GM18507 (cell line): ENCODE measurements at places on chromosomes 1 and 21.
A peak's percentile ranks its signal among the peaks of the same experiment; 100 is the strongest.

GRCh38 chr21:26842974-26843932 is 2.0 kb downstream of the ADAMTS1 start:
- no peak for DNase-seq

- no peak for DNase-seq
These were observed 271.2 kb downstream of the MATN1 start for GRCh38 chr1:30452170-30452569.

DNA sequence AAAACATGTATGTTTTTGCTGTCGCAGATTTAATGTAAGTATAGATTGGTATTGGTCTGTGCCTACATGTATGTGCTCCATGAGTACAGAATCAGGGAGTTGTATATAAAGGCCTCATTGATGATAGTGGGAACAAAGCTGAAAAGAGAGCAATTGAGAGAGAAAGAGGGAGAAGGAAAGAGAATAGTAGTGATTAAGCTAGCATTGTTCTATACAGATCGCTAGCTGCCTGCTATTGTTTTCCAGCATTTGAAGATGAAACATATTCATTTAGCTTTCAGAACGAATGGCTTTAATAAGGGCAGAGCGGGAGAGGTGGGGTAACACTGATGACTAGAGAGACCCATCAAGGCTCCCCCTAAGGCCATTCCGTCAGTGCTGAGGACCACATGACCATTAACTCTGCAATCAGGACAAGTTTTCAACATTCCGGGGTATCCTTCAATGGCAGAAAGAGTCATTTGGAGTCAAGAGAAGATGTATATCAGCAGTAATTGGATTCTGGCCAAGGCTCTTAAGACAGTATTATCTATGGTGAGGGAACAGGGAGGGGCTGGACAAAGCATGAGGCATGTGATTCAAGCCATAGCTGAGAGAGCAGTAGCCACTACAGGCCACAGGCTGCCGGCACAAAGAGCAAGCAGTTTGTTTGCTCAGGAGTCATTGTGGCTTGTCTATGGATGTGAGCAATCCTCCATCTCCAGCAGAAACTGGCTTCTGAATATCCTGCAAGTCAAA is 176.5 kb downstream of the PBX1 start:
- no peak for DNase-seq

- DNase-seq, result no peak
These were observed 56.0 kb upstream of the ADARB1 start for GRCh38 chr21:45018131-45019075.

GRCh38 chr1:239909898-239910297 is 181.8 kb upstream of the FMN2 start:
- no peak for DNase-seq

- DNase-seq, result no peak
These were observed 112.7 kb downstream of the PRDM2 start for GRCh38 chr1:13812456-13813397.

DNA sequence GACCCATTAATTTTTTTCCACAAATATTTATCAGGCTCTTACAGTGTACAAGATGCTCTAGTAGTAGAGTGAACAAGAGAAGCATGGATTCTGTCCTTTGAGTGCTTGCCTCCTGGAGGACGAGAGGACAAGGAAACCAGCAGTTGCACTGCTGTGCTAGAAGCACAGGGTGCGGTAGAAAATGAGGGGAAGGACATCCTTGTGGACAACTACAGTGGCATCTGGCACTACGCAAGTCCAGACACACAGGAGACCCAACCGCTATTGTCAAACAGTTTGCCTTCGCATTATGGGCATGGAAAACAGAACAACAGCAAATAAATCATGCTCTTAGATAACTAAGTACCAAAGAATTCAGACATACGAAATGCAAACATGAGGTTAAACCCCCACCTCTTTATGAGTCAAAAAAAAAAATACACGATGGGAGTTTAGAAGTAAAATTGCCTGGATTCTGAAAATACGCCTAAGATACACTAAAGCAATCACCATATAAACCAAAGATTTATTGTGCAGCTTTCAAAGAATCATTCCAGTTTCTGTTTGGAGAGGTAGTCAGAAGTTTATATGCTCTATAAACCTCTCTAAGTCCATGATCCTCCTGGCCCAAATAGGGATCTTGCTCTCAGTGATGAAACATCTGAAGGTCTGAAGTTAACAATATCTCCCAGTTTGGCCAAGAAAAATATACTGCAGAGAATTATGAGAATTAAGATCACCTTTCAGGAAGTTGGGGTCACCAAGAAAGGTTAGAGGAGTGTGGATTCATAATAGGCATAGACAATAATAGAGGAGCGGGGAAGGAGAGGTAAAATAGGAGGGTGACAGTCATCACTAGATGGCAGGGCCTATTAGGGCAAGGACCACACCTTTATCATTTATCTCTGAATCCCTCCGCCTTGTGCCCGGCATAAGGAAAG is 307.8 kb downstream of the NFIA start:
- DNase-seq, result no peak

GRCh38 chr1:167905182-167905581 is 8.8 kb downstream of the ADCY10 start:
- no peak for DNase-seq

- no peak for DNase-seq
These were observed 210.7 kb upstream of the EDN2 start for GRCh38 chr1:41695118-41695745.

DNA sequence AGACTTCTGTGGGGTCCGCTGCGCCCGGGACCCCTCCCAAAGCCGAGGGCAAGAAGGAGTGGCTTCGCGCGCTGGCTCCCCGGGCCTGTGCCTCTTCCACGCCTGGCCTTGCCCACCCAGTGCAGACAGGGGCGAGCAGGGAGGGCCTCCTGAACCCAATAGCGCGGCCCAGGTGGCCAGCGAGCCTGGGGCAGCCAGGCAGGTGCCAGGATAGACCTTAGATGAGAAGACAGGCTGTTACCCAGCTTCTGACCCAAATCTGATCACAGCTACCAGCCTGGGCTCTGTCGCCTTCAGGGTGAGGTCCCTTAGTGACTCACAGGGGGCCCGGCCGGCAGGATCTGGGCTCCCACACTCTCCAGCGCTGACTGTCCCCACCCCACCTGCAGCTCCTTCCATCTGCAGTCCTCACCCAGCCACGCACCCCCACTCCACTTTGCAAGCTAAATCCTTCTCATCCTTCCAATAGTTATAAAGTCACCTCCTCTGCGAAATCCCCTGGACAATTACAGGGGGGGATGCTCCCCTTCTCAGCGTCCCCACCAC is 9.6 kb downstream of the CLEC20A start:
- DNase-seq, result no peak

DNA sequence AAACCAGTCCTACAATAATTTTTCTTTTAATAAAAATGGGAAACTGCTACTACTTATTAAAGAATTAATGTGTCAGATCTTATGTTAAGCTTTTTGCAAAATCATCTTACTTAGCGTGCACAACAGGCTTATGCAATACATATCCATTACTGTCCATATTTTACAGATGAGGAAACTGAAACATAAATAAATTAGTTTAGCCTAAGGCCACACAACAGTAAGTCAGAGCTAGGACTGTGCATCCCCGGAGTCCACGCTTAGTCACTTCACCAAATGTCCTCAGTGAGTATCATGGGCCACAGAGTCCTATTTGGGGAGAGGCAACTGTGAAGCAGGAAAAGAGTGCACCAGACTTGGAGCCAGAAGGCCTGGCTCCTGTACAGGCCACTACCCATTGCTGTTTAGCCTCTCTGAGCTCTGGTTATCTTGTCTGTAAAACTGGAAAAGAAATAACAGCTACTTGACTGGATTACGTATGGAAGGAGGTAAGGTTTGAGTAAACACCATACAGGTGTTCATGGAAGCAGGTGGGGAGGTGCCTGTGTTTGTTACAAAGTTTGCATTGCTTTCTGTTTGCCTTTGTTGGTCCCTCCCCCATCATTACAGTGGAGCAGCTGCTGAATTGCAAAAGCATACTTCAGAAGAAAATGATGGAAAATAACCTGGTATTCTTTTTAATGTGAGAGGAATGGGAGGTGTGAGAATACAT is 192.8 kb downstream of the FCRL5 start:
- DNase-seq, result no peak

DNA sequence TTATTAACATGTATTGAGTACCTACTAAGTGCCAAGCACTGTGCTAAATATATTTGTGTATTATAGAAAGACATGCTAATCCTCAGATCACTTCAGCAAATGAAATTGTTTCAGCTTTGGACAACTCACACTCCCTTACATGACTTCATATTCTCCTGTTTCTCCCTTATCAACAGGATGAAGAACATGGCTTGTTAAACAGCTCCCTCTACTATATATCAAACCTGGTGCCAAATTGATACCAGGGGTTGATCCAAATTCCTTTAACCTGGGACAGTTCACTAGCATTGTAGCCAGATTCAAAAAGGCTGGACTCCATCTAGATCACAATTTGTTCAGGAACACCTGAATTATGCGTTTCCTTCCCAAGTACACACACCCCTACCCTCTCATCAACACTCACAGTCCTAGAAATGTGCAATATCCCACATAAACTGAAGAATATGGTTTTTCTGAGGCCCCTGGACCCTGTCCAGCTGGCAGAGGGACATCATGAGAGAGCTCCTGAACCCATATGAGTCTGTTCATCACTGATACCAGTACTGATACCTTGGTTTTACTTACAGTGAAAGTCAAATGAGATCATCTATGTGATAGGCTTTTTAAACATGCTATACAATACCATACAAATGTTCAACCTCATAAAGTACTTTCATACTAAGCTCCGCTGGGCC is 47.0 kb upstream of the PALMD start:
- no peak for DNase-seq

GRCh38 chr1:6868660-6869380 is 83.6 kb downstream of the CAMTA1 start:
- no peak for DNase-seq

- no peak for DNase-seq
These were observed 5.0 kb upstream of the GLRX2 start for GRCh38 chr1:193110246-193110645.

DNA sequence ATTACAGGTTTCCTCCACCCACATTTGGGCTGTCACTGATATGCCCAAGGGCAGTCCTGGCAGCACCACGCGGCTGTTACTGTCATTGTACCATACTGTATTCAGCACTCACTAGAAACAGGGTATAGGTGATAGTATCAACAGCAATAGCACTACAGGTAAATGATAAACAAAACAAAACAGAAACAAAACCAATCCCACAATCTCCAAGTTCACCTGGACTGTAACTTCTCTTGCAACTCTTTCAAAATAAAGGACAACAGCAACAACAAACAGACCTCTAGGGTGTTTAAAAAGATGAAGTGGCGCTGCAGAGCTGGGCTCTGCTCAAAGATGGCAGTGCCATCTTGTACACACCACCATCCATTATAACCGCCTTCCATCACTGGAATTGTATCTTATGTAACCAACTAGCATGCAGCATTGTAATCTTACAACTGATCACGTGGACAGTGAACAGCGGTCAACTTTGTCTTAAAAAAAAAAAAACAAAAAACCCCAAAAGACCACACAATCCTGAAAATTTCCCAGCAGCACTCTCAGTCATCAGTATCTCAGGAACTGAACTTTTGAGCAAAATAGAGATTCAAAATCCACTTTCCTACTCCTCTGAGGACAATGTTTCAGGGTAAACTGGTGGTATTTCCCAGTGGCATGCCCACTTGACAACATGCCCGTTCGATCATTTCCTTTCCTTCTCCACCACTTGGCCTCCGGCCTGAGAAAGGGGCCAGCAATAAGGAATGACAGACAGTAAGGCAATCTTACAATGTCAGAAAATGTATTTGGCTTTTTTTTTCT is 3.8 kb downstream of the IRF2BP2 start:
- DNase-seq, result no peak

GRCh38 chr1:115771847-115772457 is 3.4 kb upstream of the CASQ2 start:
- peak; percentile 53 for DNase-seq

GRCh38 chr1:57799490-57800115 is 375.7 kb upstream of the DAB1 start:
- DNase-seq, result no peak

- DNase-seq, result no peak
These were observed 513 bp downstream of the MGST3 start for GRCh38 chr1:165631342-165632151.

- no peak for DNase-seq
These were observed 36.4 kb upstream of the JAK1 start for GRCh38 chr1:65002508-65003315.

GRCh38 chr21:40680311-40680710 is 166.6 kb downstream of the DSCAM start:
- no peak for DNase-seq

DNA sequence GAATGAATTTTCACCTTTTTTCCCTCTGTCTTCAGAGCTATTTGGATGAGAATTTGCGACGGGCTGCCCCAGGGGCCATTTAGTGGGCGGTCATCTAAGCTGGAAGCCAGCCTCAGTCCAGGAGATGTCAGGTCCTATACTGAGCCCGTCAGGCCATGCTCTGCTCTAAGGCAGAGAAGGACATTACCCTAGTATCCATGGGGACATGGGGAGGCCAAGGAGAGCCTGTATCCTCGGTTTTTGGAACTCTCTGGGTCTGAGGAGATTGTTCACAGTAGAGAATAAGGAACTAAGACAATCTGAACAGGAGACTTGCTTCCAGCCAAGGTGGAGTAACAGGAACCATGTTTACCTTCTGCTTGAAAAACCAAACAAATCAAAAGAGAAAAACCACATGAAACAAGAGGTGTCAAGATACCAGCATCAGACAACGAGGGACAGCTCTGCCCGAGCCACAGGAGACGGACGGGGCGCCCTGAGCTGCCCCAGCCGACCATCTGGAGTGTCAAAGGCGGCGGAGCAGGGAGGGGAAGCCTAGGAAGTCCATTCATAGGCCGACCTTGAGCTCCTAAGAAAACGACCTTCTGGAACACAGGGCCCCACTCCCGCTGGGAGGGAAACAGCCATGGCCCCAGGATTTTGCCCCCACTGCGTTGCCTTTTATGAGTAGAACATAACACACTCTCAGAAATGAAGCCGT is 20.0 kb upstream of the ADARB1 start:
- DNase-seq, result no peak

GRCh38 chr1:60984062-60984799 is 98.1 kb upstream of the NFIA start:
- no peak for DNase-seq

- DNase-seq, result no peak
These were observed 35.6 kb upstream of the RNPC3 start for GRCh38 chr1:103489935-103490334.

- peak; percentile 40 for DNase-seq
These were observed 9.8 kb downstream of the NHLH1 start for GRCh38 chr1:160376525-160377131.

- DNase-seq, result no peak
These were observed 69.8 kb upstream of the RGS18 start for GRCh38 chr1:192088496-192088895.

DNA sequence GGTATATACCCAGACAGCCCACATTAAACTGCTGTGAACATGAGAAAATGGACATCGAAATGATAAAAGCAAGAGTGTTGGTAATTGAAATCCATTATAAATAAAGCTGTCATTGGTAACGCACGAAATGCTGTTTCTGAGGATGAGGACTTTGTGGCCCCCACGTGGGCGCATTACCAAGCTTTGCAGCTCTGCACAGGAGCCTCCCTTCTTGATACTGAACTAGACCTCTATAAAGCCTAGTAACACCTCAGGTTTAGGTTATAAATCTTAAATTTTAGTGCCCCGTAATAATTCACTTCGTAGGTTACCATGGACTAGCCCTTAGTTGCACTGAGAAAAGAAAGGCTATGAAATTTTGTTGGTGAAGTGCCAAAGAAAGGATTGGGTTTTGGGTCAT is 45.4 kb downstream of the ADARB1 start:
- no peak for DNase-seq

GRCh38 chr1:32501865-32502264 is 37.0 kb downstream of the ZBTB8B start:
- DNase-seq, result no peak
